PC-9 (cell line): ENCODE measurements at places on chromosomes 7 and 10. TPM values are rescaled to one million over a fixed set of nuclear protein-coding genes. Genes with fewer than 3 reads are reported as not detected.

The DBF4 gene
- 47.9 and 52.7 TPM in 2 replicates for total RNA-seq

DNA sequence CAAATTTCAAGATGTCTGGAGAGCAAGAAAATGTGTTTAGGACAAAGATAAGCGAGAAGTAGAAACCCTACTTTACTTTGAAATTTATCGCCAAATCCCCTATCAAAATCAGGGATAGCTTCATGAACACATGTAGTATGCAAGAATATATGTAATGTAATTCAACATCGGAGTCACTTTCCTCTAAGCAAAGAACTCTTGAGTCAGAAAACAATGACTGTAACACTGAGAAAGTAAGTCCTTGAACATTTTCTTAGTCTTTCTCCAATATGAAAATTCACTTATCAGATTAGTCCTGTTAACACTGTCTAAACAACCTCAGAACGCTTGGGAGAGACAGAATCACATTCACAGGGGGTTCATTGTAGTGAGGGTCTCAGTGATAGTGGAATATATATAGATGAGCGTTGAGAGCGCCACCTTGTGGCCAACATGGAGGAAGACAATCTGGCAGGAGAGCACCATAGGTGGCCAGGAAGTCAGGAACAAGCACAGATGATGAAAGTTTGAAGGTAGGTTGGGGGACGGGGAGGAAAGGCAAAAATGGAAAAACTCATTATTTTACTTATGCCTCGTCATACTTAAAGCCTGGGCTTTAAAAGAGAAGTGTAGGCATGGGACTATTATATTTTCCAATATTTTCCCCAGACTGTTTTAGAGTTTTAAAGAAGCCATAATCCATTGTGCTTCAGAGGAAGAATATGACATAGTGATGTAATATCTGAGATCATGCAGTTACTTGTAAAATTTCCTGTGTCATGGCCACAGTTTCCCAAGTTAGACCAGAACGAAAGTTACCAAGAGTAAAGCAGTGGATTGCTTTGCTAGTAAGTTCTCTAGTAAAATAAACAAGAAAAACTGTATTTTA, 115.5 kb upstream of the GNAI1 start:
- H3K27ac ChIP-seq = no peak overlapping the region
- H3K27me3 ChIP-seq = no peaks in the 10 kb centered on the region
- peaks cover 7% of the 10 kb centered on the region for H3K4me1 ChIP-seq
- no peaks in the 10 kb centered on the region for H3K36me3 ChIP-seq
- H3K4me3 ChIP-seq = peak overlapping the region; percentile 11; the same call in 1 of the 2 replicates
- DNase-seq = peak; percentile 29

- no peak overlapping the region for H3K4me3 ChIP-seq
- H3K4me1 ChIP-seq = no peaks in the 10 kb centered on the region
- H3K27me3 ChIP-seq = no peaks in the 10 kb centered on the region
- DNase-seq = no peak
- H3K36me3 ChIP-seq = no peaks in the 10 kb centered on the region
- H3K27ac ChIP-seq = no peak overlapping the region
Observed at GRCh38 chr7:26900251-26900650, 35.9 kb upstream of the SKAP2 start.

The GPR15LG gene
- not detected in 2 replicates for total RNA-seq

DNA sequence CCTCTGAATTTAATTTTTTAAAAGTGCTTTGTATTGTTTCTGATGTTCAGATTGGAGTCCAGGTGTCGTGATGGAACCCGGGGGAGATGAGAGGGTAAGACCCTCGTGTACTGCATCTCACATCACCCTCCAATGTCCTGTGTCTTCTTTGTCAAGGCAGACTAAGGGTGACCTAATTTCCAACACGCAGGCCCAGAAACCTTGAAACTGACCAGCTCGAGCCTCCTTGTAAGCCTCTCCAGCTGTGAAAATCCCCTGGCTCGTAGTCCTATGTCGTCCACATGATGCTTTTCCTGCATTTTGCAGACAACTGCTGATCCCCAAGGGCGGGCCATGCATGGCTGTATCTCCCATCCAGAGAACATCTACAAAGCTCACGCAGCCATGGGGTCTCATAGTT, 220.2 kb downstream of the ARHGAP12 start:
- H3K27me3 ChIP-seq = no peaks in the 10 kb centered on the region
- H3K4me1 ChIP-seq = no peaks in the 10 kb centered on the region
- H3K27ac ChIP-seq = no peak overlapping the region
- no peak overlapping the region for H3K4me3 ChIP-seq

DNA sequence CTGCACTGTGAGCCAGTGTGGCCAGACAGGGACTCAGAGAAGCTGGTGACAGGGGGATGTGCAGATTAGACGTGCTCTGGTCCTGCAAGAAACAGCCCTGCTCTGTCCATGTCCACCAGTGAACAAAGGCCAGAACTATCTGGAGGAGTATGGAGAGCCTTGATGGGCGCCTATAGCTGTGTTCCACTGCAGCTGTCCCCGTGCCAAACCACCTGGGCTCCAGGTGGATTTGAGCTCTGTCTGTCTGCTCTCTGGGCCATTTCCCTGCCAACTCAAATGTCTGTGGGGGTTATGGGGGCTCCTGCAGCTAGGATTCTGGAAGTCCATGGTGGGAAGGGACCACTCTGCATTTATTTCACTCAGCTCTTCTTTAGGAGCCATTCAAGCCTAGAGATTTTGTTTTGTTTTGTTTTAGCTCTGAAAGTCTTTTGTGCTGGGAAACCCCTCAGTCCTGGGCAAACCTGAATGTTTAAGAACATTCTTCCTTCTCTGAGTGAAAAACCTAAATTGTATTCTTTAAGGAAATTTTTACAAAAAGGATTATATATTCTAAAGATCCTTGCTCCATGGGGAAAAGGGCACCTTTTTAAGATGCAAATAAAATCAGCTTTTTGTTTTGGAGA, 1039.5 kb upstream of the SORCS1 start:
- H3K27ac ChIP-seq = no peak overlapping the region
- H3K36me3 ChIP-seq = no peaks in the 10 kb centered on the region
- no peak for DNase-seq
- no peaks in the 10 kb centered on the region for H3K4me1 ChIP-seq
- no peaks in the 10 kb centered on the region for H3K27me3 ChIP-seq
